ENCODE measurements at places on chromosomes 13 and 19.

DNA sequence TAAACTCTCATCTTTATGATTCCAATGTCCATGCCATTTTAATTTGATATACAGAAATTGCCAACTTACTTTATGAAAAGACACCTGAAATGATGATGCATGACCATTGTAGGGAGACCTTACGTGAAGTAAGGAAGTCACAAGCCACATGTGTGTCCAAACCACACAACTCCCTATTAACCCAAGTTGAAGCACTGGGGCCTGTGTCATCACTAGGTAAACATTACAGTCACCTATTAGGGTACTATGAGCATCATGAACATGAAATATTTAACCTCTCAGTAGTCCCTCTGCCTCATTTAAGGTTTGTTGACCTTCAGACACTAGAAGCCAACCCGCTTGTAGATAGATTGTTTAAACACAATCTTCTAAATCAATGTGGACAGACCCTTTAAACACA lies 576.9 kb downstream of the IRS2 start:
- no peak for DNase-seq

- no peak for DNase-seq
Measured at GRCh38 chr13:75968103-75968838, 332.1 kb downstream of the LMO7 start.

GRCh38 chr19:50772476-50772875 lies 2.2 kb downstream of the GPR32 start:
- no peak for DNase-seq

GRCh38 chr19:17259118-17259780 lies 5.3 kb downstream of the USHBP1 start:
- no peak for DNase-seq

DNA sequence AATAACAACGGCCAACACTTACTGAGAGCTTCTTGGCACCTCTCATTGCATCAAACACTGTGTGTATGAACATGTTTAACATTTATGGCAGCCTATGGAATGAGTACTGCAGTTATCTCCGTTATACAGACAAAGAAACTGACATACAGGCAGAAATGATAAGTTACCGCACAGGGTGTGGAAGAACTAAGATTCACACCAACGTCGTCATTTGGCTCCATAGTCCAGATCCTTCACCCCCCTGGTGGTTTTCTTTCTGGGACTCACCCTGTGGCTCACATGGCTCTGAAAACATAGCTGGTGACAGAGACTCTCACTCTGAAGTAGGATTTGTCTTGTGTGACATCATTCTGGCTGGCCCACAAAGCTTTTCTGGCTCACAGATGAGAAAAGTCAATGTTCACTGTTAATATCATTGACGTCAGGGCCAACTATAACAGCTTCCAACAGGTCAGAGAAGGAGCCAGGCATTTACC lies 230.1 kb downstream of the DLEU7 start:
- DNase-seq = no peak

DNA sequence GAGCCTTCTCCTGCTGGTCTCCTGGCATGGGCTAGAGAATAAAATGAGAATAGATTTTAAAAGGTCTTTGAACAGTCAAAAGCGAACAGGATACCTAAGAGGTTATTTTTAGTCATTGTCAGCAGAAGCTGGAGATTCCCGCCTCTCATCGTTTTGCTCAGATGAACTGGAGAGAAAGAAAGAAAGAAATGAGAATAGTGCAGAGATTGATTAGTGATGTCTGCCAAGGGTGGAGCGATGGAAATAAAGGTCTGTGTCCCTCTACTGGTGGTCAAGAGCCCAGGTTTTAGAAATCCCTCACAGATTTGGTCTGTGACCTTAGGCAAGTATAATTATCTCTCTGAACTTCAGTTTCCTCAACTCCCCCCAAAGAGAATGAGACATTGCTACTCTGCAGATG lies 5.3 kb downstream of the NCAN start:
- no peak for DNase-seq

- DNase-seq = peak; percentile 86
Measured at GRCh38 chr19:10315335-10316214, at the start of gene FDX2. Gene FDX2 (minus strand): TSS chr19:10316015. CDS start chr19:10315996, 19 bp downstream.

GRCh38 chr13:50919277-50919676 lies 9.7 kb downstream of the RNASEH2B start:
- no peak for DNase-seq

GRCh38 chr19:14603990-14604387 lies 21.1 kb downstream of the CLEC17A start:
- DNase-seq = peak; percentile 58

GRCh38 chr13:106096661-106097092 lies 438.8 kb downstream of the EFNB2 start:
- DNase-seq = no peak

DNA sequence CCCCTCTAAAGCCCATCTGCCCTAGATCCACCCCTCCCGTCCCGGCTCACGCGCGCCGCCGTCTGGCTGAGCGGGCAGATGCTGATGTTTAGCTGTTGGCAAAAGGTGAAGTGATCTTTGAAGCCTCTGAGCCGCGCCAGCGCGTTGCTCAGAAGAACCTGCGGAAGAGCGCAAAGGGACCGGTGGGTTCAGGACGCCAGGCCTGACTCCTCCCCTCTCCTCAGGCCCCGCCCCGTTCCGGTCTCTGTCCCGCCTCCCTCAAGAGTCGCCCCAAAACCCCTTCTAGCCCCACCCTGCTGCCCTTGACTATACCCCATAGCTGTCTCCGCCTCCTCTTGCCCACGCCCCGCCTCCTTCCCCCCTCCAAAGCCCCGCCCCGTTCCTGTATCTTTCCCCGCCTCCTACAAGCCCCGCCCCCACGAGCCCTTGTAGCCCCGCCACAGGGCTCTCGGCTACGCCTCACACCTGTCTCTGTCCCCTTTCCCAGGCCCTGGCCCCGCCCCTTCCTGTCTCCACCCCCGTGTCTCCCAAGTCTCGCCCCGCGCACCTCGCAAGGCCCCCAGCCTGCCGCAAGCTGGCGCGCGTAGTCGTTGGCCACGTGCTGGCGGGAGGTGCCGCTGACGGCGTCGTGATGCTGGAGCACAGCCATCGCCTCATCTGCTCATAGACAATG lies 9.5 kb downstream of the MAN2B1 start:
- no peak for DNase-seq

GRCh38 chr19:43518051-43518450 lies 8.9 kb downstream of the ETHE1 start:
- no peak for DNase-seq

Measured in GM06990 (cell line).